ENCODE measurements at places on chromosomes 6 and 20.

GRCh38 chr6:98047164-98047563, 764.1 kb upstream of the MMS22L start:
- DNase-seq, result no peak
- no peaks in the 10 kb centered on the region for H3K36me3 ChIP-seq
- H3K4me3 ChIP-seq, result no peak overlapping the region
- H3K27ac ChIP-seq, result no peak overlapping the region

DNA sequence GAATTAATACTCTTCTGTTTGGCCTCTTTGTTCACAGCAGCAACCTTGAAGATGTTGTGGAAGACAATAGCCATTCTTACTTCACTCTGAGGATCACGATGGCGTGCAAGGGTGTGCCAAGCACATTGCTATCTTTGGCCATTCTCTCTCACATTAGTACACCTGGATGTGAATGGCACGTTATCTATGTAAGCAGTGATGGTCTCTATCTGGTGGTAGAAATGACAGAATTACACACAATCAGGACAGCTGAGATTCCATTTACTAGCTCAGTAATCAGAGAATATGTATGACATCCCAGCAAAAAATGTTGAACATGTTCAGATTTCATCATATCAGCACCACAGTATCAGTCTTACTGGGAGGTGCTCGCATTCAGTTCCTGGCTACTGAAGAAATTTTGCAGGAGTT, 116.2 kb downstream of the LCA5 start:
- H3K4me3 ChIP-seq, result no peak overlapping the region
- no peaks in the 10 kb centered on the region for H3K36me3 ChIP-seq
- no peaks in the 10 kb centered on the region for H3K27me3 ChIP-seq

DNA sequence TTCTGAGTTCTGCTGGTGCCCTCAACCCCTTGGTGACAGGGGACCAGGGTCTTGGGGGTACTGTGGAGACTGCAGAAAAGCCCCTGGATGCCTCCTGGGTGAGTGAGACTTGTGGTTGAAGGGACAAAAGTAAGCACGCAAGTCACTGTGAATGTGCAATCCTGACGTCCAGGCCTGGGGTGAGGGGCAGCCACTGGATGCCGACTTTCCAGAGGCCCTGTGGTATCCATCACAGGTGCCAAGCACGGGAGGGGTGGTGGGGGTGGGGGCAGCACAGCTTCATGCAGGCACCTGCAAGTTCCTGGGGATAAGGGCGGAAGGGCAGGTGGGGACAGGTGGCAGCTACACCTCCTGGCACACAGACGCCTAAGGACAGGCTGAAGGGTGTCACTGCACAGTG, 20.1 kb upstream of the UBE2V1 start:
- no peak for DNase-seq
- H3K36me3 ChIP-seq, result no peaks in the 10 kb centered on the region
- no peak overlapping the region for H3K27ac ChIP-seq
- no peaks in the 10 kb centered on the region for H3K27me3 ChIP-seq
- H3K4me3 ChIP-seq, result no peak overlapping the region

- H3K27ac ChIP-seq, result no peak overlapping the region
- no peak overlapping the region for H3K4me3 ChIP-seq
- DNase-seq, result no peak
- H3K4me1 ChIP-seq, result no peaks in the 10 kb centered on the region
- H3K27me3 ChIP-seq, result no peaks in the 10 kb centered on the region
Observed at GRCh38 chr6:87641065-87641692, 51.2 kb downstream of the ORC3 start.

DNA sequence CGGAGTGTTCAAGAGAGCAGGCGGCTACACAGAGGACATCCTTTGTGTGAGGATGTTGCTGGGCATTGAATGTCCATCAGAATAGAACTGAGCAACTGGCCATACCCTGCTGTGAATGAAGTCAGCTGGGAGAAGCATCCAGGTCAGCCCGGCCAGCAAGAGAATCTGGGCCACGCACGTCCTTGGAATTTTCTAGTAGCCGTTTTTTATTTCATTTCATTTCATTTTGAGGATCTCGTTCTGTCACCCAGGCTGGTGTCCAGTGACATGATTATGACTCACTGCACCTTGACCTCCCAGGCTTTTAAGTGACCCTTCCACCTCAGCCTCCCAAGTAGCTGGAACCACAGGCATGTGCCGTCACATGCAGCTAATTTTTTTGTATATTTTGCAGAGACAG, 97.9 kb downstream of the SSR1 start:
- H3K27me3 ChIP-seq, result no peaks in the 10 kb centered on the region
- no peaks in the 10 kb centered on the region for H3K36me3 ChIP-seq
- H3K4me1 ChIP-seq, result peaks cover 48% of the 10 kb centered on the region
- H3K27ac ChIP-seq, result peak overlapping the region; percentile 69
- DNase-seq, result no peak

- no peak overlapping the region for H3K4me3 ChIP-seq
- no peak overlapping the region for H3K27ac ChIP-seq
- no peaks in the 10 kb centered on the region for H3K27me3 ChIP-seq
- peak; percentile 75 for DNase-seq
- peaks cover 7% of the 10 kb centered on the region for H3K4me1 ChIP-seq
Observed at GRCh38 chr6:160041608-160042007, 72.7 kb downstream of the IGF2R start.

DNA sequence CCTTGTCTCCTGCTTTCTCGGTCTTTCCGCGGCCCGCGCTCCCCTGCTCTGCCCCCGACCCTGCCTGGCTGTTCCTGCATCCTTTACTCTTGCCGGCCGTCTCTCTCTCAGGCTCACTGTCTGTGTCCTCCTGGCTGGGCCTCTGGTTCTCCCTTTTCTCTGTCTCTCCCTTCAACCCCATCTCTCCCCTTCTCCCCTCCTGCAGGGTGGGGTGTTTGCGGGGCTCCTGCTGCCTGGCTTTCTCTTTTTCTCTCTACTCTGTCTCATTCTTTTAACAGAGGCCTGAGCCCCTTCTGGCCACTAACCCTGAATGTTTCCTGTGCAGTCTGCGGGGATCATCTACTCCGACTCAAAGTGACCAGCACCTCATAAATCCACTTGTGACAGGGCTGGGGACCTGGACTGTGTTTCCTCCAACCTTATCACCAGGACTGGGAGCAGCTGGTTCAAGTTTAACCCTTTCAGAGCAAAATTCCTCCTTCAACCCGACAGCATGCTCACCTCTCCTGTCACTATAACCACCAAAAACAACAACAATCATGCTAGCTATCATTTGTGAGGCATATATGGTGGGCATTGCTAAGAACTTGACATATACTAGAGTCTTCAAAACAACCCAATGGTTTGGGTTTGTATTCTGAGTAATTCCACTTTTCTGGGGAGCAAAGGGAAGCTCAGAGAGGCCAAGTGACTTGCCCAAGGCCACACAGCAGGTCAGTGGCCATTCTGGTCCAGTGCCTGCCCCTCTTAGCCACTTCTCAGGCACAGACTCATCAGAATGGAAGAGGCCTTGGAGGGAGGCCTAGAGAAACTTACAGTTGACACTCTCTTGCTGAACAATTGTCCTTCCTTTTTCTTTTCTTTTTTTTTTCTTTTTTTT, 811 bp upstream of the RSPO4 start:
- H3K4me3 ChIP-seq, result no peak overlapping the region
- no peak overlapping the region for H3K27ac ChIP-seq
- no peak for DNase-seq
- H3K27me3 ChIP-seq, result no peaks in the 10 kb centered on the region
- no peaks in the 10 kb centered on the region for H3K4me1 ChIP-seq

All from pancreas (tissue), 10 donors.